Right ventricle myocardium inferior (tissue), 1 donor: ENCODE measurements at places on chromosomes 5 and 9. TPM values are rescaled to one million over a fixed set of nuclear protein-coding genes. Genes with fewer than 3 reads are reported as not detected.

GRCh38 chr9:96654450-96655197, 493 bp downstream of the PRXL2C start:
- DNase-seq = peak; percentile 93

The TNFAIP8 gene
- total RNA-seq = 17.8 TPM

The NEURL1B gene
- 37.1 TPM for total RNA-seq

The TTC23L gene
- total RNA-seq = not detected

The GBA2 gene
- total RNA-seq = 80.2 TPM

DNA sequence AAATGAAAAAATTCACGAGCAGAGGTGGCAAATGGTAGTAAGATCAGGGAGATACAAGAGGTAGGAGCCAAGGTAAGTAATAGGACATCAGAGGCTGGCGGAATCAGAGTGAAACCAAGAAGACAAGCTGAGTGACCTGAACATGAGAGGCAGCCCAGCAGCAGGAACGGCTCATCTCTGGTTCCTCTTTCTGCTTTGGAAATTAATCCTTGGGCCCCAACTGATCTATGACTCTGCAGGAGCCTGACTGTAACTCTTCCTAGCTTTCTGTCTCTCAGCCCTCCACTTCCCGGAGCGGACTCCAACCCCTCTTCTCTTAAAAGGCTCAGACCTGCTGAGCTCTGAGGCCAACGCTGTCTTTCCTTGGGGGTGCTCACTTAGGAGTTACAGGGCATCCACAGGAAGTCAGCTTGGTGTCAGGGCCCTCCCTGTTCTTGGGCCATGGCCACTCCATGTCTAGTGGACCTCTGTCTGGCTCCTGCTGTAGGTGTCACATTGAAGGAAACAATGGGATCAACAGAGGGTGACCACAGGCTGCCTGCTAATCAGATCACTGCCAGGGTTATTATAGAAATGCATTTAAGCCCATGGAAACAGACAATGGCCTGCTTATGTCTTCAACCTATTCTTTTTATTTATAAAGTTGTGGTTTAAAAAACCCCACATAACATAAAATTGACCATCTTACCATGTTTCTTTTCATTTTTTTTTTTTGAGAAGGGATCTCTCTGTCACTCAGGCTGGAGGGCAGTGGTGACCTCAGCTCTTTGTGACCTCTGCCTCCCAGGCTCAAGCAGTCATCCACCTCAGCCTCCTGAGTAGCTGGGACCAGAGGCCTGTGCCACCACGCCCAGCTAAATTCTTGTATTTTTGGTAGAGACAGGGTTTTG, 22.5 kb upstream of the SHB start:
- no peak for DNase-seq

DNA sequence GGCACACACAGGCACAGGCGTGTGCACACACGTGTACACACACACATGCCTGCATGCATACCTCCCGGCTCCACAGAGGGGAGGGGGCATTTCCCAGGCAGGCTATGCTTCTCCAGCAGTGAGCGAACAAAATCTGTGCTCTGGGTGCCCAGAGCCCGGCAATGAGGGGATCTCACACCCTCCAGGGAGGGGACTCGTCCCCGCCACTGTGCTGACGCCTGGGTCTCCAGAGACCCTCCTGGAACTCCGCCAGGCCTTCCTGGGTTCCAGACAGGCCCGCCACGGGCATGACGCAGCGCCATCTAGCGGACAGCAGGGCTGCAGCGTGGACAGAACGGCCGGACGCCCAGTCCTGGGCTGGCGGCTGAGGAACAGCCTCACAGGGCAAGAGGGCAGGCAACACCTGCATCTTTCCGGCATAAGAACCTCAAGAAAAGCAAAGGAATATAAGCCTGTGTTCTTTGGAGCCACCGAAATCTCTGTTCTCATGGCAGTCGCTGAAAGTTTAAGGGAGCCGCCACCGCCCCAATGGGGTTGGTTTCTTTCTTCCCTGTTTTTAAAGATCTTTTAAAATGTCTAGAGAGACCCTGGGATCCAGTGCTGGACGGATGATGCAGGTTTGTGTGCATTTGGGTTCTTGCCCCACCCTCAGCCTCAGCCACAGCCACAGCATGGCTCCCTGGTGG, 135.6 kb upstream of the PPP1R26 start:
- peak; percentile 81 for DNase-seq

The SMIM33 gene
- total RNA-seq = not detected

The IFNA2 gene
- not detected for total RNA-seq
